ENCODE measurements at places on chromosomes 3 and 15.

- DNase-seq, result peak; percentile 49
These were observed 44.5 kb downstream of the NOX5 start for GRCh38 chr15:69058830-69059556.

DNA sequence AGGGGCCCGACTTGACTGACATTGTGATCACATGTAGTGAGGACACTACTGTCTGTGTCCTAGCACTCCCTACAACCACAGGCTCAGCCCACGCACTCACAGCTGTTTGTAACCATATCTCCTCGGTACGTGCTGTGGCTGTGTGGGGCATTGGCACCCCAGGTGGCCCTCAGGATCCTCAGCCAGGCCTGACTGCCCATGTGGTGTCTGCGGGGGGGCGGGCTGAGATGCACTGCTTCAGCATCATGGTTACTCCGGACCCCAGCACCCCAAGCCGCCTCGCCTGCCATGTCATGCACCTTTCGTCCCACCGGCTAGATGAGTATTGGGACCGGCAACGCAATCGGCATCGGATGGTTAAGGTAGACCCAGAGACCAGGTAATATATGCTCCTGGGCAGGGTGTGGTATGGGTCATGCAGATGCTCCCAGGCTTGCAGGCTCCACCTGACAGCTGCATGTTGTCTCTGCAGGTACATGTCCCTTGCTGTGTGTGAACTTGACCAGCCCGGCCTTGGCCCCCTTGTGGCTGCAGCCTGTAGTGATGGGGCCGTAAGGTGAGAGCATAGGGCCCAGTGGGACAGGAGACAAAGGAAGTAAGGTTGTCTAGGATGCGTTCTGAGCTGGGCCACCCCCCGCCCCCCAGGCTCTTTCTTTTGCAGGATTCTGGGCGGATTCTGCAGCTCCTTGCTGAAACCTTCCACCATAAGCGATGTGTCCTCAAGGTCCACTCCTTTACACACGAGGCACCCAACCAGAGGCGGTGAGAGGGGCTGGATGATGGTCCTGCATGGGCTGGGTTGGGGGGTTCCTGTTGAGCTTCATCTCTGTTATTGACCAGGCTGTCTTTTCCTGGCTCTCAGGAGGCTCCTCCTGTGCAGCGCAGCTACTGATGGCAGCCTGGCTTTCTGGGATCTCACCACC, 4.4 kb downstream of the DALRD3 start:
- no peak for DNase-seq

- no peak for DNase-seq
These were observed 49.7 kb upstream of the UTS2B start for GRCh38 chr3:191380001-191380400.

GRCh38 chr3:148861277-148861869, 3.7 kb upstream of the CPA3 start:
- DNase-seq, result no peak

DNA sequence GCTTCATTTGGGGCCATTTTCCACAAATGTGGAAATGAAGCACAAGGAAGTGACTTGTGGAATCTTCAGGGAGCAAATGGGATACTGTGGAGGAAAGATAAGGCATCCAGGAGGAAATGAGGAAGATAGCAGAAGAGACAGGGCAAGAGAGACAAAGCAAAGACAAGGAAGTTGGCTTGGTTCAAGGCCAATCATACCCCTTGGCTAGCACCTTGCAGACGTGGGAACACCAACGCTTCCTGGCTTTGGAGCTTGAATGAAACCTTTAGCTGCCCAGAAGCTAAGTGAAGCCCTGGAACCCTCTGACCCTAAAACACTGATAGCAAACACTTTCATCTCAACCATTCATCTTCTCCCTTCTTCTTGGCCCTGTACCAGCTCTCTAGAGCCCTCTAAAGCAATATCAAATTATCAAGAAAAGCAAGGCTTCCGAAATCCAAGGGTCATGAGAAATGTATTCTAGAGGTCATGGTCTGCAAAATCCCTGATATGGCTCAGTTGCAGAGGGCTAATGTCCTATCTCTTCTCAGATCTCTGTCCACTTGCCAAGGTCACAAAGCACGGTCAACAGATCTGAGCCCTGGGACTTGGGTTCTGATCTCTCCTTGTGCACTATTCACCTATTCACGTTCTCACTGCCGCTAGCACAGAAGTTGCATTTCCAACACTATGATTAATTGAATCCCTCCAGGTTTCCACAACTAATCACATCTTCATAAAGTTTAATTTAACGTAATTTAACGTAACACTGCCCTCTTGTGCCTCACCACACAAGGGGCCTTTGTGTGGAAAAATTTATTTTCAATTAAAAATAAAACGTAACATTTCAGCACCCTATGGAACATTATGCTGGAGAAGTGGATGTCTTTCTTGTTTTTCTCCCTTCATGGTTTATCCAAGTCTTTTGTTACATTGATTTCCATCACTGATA, 557.6 kb upstream of the ADAMTS9 start:
- no peak for DNase-seq

GRCh38 chr3:184126006-184126405, 9.2 kb upstream of the EIF2B5 start:
- no peak for DNase-seq

- no peak for DNase-seq
These were observed 272.9 kb downstream of the TBC1D5 start for GRCh38 chr3:17469520-17469919.

GRCh38 chr3:183492849-183493179, 62.7 kb downstream of the KLHL6 start:
- DNase-seq, result no peak

DNA sequence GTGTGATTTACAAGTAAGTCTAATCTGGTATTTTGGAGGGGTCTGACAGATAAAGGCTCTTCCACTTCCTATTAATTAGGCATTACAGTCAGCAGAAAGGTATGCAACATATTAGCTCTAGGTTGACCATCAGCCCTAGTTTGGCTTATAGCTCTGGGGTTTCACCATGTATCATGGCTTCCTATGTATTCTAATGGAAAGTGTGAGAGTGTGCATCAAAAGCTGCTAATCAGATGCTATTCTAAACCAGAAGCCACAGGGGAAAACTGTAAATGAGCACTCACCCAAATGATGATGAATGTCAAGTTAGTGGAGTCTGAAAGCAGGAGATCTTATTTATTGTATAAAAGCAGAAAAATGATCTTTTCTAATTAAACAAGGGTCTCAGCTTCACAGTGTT, 149.2 kb upstream of the MITF start:
- no peak for DNase-seq

DNA sequence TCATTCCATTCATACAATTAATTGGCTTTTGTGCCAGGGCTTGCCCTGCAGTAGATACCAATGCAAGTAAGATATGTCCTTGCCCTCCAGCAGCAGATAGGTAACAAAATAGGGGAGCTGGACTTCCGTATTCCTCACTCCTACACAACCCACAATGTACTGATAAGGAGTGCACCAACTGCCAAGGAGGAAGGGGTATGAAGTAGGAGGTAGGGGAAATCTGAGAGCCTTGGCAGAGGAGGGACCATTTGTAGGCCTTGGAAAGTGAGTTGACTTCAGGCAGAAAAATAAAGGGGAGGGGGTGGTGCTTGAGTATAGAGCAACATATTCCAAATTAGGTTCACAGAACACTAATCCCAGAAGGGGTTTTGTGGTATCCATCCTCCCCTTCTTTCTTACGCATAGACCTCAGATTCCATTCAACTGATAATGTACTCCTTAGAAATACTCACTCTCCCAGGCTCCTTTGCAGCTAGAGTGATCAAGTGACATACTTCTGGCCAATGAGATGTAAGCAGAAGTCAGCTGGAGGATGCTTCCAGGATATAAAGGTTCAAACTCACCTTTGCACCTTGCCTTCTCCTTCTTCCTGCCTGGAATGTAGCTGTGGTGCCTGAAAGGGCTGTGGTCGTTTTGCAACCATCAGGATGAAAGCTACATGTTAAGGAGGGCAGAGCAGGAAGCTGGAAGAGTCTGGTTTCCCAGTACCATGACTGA, 127.1 kb upstream of the SMAD3 start:
- DNase-seq, result no peak

GRCh38 chr15:68616397-68616796, 37.6 kb downstream of the CORO2B start:
- no peak for DNase-seq

DNA sequence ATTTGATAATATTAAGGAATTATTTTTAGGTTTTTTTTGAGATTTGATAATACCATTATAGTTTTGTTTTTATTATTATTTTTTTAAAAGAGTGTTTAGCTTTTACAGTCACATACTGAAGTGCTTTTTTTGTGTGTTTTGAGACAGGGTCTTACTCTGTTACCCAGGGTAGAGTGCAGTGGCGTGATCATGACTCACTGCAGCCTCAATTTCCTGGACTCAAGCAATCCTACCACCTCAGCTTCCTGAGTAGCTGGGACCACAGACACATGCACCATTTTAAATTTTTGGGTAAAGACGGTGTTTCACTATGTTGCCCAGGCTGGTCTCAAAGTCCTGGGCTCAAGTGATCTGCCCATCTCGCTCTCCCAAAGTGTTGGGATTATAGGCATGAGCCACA, 73.0 kb downstream of the SUMF1 start:
- DNase-seq, result peak; percentile 76

DNA sequence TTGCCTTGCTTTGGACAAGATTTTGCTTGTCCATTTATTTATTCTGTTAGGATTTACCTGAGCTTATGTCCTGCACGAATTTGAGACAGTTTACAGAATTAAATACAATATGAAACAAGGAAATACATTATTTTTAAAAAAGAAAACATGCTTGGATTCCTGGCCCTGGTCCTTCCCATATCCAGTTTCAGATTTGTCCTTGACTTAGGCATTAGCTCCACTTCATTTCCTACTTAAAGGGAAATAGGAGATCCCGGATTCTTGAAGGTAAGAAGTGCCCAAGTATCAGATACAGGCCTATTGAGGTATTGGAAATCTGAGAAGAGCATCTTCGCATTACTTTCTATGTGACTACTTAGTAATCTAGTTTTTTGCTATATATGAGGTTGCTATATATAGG, 672.0 kb downstream of the SI start:
- DNase-seq, result no peak

DNA sequence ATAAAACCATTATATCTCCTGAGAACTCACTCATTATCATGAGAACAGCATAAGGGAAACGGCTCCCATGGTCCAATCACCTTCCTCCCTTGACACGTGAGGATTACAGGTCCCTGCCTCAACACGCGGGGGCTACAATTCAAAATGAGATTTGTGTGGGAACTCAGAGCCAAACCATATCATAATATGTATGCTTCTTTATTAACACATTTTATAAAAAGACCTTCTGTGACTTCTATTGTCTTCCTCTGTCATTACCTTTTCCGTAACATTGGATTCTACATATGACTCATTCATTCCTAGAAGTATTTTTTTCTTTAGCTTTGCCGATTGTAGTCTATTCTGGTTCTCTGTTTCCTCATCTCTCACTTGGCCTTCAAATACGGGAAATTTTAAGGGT, 267.2 kb upstream of the ROBO1 start:
- DNase-seq, result no peak

DNA sequence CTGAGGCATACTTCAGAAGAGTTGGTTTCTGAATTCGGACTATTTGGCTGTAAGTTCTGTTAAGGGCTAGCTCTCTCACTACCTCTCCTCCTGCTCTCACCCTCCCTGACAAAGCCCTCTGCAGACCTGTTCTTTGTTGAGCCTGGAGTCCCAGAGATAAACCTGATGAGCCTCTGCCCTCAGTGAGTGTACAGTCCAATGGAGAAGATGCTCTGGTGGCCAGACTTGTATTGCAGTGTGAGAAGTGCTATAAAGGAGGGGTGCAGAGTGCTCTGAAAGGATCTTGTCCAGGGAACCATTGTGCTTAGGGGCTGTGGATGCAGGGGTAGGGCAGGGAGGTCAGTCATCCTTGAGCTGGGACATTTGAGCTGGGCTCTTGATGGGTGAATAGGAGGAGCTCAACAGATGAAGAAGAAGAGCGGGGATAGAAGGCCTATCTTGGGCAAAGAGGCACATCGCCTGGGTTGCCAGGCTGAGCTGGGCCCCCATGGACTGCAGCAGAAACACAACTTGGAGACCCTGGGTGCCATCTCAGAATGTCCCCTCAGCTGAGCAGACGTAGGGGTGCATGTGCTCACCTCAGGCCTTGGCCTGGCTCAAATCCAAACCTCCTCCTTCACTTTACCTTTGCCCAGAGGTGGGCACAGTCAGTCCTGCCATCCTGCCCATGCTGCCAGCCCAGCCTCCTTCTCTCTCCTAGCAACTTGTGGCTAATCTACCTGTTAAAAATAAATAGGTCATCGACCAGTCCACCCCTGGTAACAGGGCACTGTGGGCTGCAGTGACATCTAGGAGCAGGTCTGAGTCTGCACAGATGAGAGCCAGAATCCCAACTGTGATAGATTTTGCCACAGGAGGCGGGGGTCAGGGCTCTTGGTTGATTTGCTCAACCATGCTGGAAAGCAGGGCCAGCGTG, 3.3 kb downstream of the CAND2 start:
- no peak for DNase-seq

- DNase-seq, result no peak
These were observed 84.0 kb upstream of the PXYLP1 start for GRCh38 chr3:141147657-141148056.

- no peak for DNase-seq
These were observed 12.1 kb upstream of the LOXL1 start for GRCh38 chr15:73914145-73914544.

- no peak for DNase-seq
These were observed 85.6 kb upstream of the DNAJC19 start for GRCh38 chr3:181075098-181075497.

GRCh38 chr15:68526269-68526668, 52.5 kb upstream of the CORO2B start:
- DNase-seq, result no peak

DNA sequence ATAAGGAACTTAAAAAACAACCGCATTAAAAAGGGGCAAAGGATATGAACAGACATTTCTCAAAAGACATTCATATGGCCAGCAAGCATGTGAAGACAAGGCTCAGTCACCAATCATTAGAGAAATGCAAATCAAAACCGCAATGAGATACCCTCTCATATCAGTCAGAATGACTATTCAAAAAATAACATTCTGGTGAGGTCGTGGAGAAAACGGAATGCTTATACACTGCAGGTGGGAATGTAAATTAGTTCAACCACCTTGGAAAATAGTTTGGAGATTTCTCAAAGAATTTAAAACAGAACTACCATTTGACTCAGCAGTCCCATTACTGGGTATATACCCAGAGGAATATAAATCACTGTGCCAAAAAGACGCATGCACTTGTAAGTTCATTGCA, 496.6 kb upstream of the SGO1 start:
- DNase-seq, result no peak

- DNase-seq, result no peak
These were observed 299.1 kb upstream of the TRIM42 start for GRCh38 chr3:140378571-140379340.

- no peak for DNase-seq
These were observed 10.4 kb downstream of the KPNA4 start for GRCh38 chr3:160554980-160555379.

GRCh38 chr3:37957539-37957936, 33.0 kb upstream of the VILL start:
- no peak for DNase-seq

GRCh38 chr15:40369474-40369869, 11.5 kb downstream of the DISP2 start:
- no peak for DNase-seq

- DNase-seq, result no peak
These were observed 244.7 kb downstream of the NSUN3 start for GRCh38 chr3:94307588-94307987.

- no peak for DNase-seq
These were observed 6.5 kb downstream of the FOXL2 start for GRCh38 chr3:138940446-138940845.

All from T-helper 1 cell (primary cell).